B cell (primary cell): ENCODE measurements at places on chromosomes 11 and 22. TPM values are rescaled to one million over a fixed set of nuclear protein-coding genes. Genes with fewer than 3 reads are reported as not detected.

The NRIP3 gene
- 0.13 and 1.1 TPM in 2 replicates for polyA plus RNA-seq

The TEAD1 gene
- polyA plus RNA-seq, result not detected in 2 replicates

The KCNJ5 gene
- polyA plus RNA-seq, result 0.01 TPM in 1 of 2 replicates, not detected in the other

The ASRGL1 gene
- polyA plus RNA-seq, result 1.3 and 9.1 TPM in 2 replicates

The SNU13 gene
- 99.0 and 119 TPM in 2 replicates for polyA plus RNA-seq

The GPHA2 gene
- 1.2 and 2.8 TPM in 2 replicates for polyA plus RNA-seq

The NUDT22 gene
- polyA plus RNA-seq, result 109 and 139 TPM in 2 replicates

The OR4P4 gene
- not detected in 2 replicates for polyA plus RNA-seq

DNA sequence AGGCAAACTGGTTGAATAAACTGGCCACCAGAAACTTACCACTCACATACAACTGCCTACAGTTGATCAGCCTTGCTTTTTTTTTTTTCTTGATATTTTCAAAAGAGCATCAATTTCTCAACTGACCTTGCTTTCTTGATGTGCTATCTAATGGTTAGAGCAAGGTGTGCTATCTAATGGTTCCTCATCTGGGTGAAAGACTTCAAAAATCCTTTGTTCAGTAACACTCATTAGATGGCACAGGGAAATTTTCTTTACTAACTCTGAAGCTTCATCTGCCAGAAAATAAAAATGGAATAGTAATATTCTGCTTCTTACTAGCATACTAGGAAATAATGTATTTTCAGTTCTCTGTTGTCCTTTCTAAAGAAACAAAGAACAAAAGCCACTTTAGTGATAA lies 51.2 kb upstream of the RAPSN start:
- H3K4me1 ChIP-seq, result peaks cover 22% of the 10 kb centered on the region
- H3K27me3 ChIP-seq, result no peaks in the 10 kb centered on the region
- no peak overlapping the region for H3K4me3 ChIP-seq
- H3K36me3 ChIP-seq, result peaks cover 16% of the 10 kb centered on the region
- DNase-seq, result no peak

DNA sequence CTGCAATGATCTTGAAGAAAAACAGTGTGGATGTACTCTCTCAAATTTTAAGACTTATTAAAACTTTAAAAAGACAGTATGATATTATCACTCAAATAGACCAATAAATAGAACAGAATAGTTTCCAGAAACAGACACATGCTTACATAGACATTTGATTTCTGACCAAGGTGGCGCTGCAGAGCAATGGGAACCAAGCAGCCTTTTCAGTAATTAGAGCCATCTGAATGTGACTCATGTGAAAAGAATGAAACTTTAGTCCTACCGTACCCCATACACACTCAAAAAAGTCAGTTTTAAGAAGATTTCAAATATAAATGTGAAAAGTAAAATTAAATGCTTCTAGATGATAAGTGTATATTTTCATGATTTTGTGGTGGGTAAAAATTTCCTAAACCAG lies 74.2 kb upstream of the MS4A8 start:
- no peak overlapping the region for H3K4me3 ChIP-seq
- H3K27ac ChIP-seq, result no peak overlapping the region
- H3K27me3 ChIP-seq, result no peaks in the 10 kb centered on the region
- no peaks in the 10 kb centered on the region for H3K4me1 ChIP-seq
- H3K36me3 ChIP-seq, result no peaks in the 10 kb centered on the region

GRCh38 chr22:46041642-46042041 lies 64.7 kb upstream of the WNT7B start:
- no peak overlapping the region for H3K4me3 ChIP-seq
- H3K4me1 ChIP-seq, result peaks cover 34% of the 10 kb centered on the region
- H3K27me3 ChIP-seq, result no peaks in the 10 kb centered on the region
- no peak for DNase-seq
- no peaks in the 10 kb centered on the region for H3K36me3 ChIP-seq

DNA sequence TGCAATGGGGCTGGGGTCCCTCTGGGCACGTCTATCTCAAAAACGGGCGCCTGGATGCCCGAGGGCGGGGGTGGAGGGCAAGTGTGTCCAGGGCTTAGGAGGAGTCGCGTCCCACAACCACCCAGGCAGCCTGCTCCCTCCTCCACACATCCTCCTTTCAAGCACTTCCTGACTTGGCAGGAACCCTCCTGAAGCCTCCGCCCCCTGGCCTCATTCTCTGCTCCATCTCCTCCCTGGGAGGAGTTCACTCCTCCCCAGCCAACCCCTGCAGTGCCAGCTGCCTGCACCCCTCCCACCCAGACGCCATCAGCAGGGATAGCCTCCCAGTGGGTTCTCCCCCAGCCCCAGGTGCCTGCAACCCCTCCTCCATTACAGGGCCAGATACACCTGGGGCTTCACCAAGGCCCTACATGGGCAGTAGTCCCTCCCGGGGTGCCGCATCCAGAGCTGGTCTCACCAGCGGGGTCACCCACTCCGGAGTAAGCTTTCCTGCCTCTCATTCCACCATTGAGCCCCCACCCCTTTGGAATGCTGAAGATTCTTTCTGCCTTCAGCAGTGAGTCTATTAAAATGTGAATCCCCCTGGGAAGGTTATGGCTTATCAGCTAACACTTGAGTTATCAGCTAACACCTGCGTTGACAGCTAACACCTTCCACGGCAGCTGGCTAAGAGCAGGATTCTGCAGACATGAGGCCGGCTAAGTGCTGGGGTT lies 24.4 kb downstream of the RTN4R start:
- H3K27ac ChIP-seq, result no peak overlapping the region
- no peak overlapping the region for H3K4me3 ChIP-seq
- no peaks in the 10 kb centered on the region for H3K36me3 ChIP-seq
- peaks cover 64% of the 10 kb centered on the region for H3K4me1 ChIP-seq

DNA sequence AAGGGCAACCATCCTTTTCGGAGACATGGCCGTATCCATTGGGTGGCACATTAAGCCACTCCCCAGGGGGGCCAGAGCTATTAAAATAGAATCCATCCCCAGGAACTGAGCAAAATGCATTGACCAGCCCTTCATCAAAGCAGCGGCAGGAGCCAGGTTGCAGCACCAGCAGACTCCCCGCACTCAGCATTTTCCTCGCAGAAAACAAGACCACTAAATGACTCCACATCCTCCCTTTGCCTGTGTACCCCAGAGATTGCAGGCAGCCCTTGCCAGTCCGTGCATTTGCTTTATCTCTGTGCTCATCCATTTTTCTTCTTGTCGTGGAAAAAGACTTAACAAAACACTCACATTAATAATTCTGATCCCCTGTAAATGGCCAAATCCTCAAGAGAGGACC lies 144.4 kb upstream of the LARGE1 start:
- no peak overlapping the region for H3K27ac ChIP-seq
- H3K4me1 ChIP-seq, result no peaks in the 10 kb centered on the region
- DNase-seq, result no peak
- no peaks in the 10 kb centered on the region for H3K27me3 ChIP-seq
- H3K4me3 ChIP-seq, result no peak overlapping the region

GRCh38 chr11:118258410-118258809 lies 5.7 kb downstream of the MPZL2 start:
- peaks cover under 1% of the 10 kb centered on the region for H3K4me1 ChIP-seq
- DNase-seq, result no peak
- no peak overlapping the region for H3K27ac ChIP-seq
- no peaks in the 10 kb centered on the region for H3K36me3 ChIP-seq

- peaks cover 4% of the 10 kb centered on the region for H3K4me1 ChIP-seq
- H3K27me3 ChIP-seq, result no peaks in the 10 kb centered on the region
- no peak overlapping the region for H3K4me3 ChIP-seq
- no peaks in the 10 kb centered on the region for H3K36me3 ChIP-seq
- no peak for DNase-seq
- no peak overlapping the region for H3K27ac ChIP-seq
These were observed 68.6 kb upstream of the ARHGAP32 start for GRCh38 chr11:129260750-129261149.

- no peak overlapping the region for H3K4me3 ChIP-seq
- no peak for DNase-seq
- H3K27ac ChIP-seq, result no peak overlapping the region
- no peaks in the 10 kb centered on the region for H3K4me1 ChIP-seq
- H3K36me3 ChIP-seq, result no peaks in the 10 kb centered on the region
- no peaks in the 10 kb centered on the region for H3K27me3 ChIP-seq
These were observed 901.4 kb upstream of the API5 start for GRCh38 chr11:42410251-42410955.

DNA sequence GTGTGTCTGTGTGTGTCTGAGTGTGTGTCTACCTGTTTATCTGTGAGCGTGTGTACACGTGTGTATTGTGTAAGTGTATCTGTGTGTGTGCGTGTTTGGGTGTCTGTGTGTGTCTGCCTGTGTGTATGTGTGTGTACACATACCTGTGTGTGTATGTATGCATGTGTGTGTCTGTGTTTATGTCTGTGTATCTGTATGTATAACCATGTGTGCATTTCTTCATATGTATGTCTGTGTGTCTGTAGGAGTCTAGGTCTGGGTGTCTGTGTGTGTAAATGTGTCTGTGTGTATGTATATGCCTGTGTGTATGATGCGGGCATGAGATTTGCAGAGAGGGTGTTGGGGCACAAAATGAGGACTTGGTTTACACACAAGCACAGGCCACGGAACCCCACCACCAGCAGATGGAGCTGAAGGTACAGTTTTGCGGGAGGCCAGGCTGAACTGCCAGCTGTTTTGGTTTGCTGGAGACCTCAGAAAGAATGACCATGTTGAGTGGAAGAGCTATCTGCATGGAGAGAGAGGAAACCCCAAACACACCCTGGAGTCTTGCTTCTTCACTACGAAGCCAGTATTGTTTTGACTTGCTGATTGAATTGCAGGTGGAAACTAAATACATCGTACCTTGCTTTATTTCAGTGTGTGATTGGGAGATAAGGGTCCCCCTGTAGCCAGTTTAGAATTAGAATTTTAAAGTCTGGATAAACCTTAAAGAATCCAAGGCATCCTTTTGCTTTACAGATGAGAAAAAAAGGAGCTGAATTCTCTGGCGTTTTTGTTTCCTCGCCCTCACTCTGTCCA lies 497.2 kb downstream of the NTM start:
- no peaks in the 10 kb centered on the region for H3K36me3 ChIP-seq
- no peak overlapping the region for H3K27ac ChIP-seq
- no peak for DNase-seq
- H3K4me1 ChIP-seq, result no peaks in the 10 kb centered on the region
- H3K27me3 ChIP-seq, result no peaks in the 10 kb centered on the region

DNA sequence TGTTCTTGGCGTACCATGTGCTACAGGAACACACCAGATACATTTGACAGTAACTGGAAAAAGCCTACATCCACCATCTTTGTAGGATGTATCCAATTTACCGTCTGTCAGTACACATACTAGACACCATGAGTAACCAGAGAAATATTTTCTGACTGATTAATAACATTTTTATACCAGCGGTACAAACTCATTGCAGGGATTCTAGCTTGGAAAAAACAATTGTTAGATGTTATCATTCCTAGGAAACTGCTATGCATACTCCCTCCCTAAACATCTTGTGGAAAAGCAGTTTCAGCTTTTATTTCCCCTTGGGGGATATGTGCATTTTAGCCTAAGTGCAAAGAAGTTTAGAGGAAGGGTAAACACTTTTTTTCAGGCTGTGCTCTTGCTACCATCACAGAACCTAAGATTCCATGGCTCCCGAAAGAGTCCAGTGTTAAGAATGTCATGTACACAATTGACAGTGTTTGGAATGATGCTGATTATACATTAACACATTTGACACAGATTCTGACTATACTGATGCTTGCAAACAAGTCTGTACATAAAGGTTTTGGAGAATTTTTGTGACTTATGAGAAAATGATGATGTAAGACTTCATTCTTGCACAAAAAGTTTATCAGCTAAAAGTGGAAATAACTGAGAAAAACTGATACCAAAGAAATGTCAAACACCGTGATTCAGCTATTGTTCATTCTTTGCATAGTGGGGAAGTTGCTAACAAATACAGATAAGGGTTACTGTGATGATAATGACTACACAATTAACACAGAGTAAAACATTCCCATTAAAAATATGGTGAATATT lies 23.7 kb downstream of the NCF4 start:
- DNase-seq, result no peak
- H3K27ac ChIP-seq, result no peak overlapping the region
- no peaks in the 10 kb centered on the region for H3K27me3 ChIP-seq
- H3K36me3 ChIP-seq, result no peaks in the 10 kb centered on the region

GRCh38 chr11:65785319-65786007 lies 1.4 kb upstream of the OVOL1 start:
- peaks cover 27% of the 10 kb centered on the region for H3K4me1 ChIP-seq
- H3K36me3 ChIP-seq, result no peaks in the 10 kb centered on the region
- H3K4me3 ChIP-seq, result no peak overlapping the region
- no peak overlapping the region for H3K27ac ChIP-seq
- H3K27me3 ChIP-seq, result peaks cover 10% of the 10 kb centered on the region

- no peaks in the 10 kb centered on the region for H3K36me3 ChIP-seq
- no peak overlapping the region for H3K4me3 ChIP-seq
- H3K27me3 ChIP-seq, result no peaks in the 10 kb centered on the region
These were observed 88.2 kb upstream of the OR9Q1 start for GRCh38 chr11:57935402-57936049.

- H3K27ac ChIP-seq, result peak overlapping the region; percentile 86
- H3K4me1 ChIP-seq, result peaks cover 97% of the 10 kb centered on the region
- no peaks in the 10 kb centered on the region for H3K36me3 ChIP-seq
- DNase-seq, result peak; percentile 72
These were observed 14.2 kb upstream of the CDC42BPG start for GRCh38 chr11:64858467-64859263.

GRCh38 chr11:17734986-17735817 lies 621 bp downstream of the KCNC1 start:
- H3K4me3 ChIP-seq, result no peak overlapping the region
- DNase-seq, result no peak

- H3K27ac ChIP-seq, result no peak overlapping the region
- H3K4me3 ChIP-seq, result no peak overlapping the region
- no peak for DNase-seq
- no peaks in the 10 kb centered on the region for H3K27me3 ChIP-seq
These were observed 7.7 kb downstream of the E2F8 start for GRCh38 chr11:19232910-19233503.

- H3K4me1 ChIP-seq, result no peaks in the 10 kb centered on the region
- no peaks in the 10 kb centered on the region for H3K36me3 ChIP-seq
- no peak overlapping the region for H3K4me3 ChIP-seq
- no peaks in the 10 kb centered on the region for H3K27me3 ChIP-seq
- no peak overlapping the region for H3K27ac ChIP-seq
These were observed 1079.0 kb upstream of the TENM4 start for GRCh38 chr11:80519596-80520506.

DNA sequence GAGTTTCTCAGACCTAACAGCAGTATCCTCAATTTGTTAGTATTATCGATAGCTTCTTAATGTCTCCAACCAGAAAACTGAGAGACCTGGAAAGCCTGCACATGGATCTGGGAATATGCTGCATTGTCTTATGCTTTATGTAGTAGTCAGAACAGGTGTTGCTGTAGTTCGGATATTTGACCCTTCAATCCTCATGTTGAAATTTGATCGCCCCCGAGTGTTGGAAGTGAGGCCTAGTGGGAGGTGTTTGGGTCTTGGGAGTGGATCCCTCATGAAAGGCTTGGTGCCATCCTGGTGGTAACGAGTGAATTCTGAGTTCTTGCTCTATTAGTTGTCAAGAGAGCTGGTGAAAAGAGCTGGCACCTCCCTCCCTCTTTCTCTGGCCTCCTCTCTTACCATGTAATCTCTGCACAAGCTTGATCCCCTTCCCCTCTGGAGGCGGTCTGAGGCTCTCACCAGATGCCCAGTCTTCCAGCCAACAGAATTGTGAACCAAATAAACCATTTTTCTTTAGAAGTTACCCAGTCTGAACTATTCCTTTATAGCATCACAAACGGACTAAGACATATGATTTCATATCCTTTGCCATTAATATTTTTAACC lies 227.1 kb downstream of the DDX10 start:
- peaks cover 11% of the 10 kb centered on the region for H3K4me1 ChIP-seq
- DNase-seq, result no peak
- no peaks in the 10 kb centered on the region for H3K27me3 ChIP-seq
- no peaks in the 10 kb centered on the region for H3K36me3 ChIP-seq
- H3K4me3 ChIP-seq, result no peak overlapping the region

GRCh38 chr11:28488336-28488735 lies 380.1 kb downstream of the METTL15 start:
- H3K4me3 ChIP-seq, result no peak overlapping the region
- no peaks in the 10 kb centered on the region for H3K27me3 ChIP-seq
- no peak overlapping the region for H3K27ac ChIP-seq
